ENCODE measurements at places on chromosomes 4 and X.

DNA sequence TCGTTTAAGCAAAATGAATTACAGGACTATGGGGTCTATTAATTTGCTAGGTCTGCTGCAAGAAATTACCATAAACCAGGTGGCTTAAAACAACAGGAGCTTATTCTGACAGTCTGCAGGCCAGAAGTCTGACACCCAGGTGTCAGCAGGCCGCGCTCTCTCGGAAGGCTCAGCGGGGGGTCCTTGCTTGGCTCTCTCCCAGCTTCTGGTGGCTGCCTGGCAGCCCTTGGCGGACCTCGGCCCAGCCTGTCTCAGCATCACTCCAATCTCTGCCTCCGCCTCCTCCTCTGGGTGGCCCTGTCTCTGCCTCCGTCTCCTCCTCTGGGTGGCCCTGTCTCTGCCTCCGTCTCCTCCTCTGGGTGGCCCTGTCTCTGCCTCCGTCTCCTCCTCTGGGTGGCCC lies 580.5 kb upstream of the FAT1 start:
- H3K4me3 ChIP-seq, result no peak overlapping the region
- no peaks in the 10 kb centered on the region for H3K36me3 ChIP-seq
- H3K27ac ChIP-seq, result no peak overlapping the region
- ATAC-seq, result no peak
- H3K27me3 ChIP-seq, result no peaks in the 10 kb centered on the region

GRCh38 chr4:142044271-142044670 lies 407.9 kb downstream of the IL15 start:
- H3K36me3 ChIP-seq, result no peaks in the 10 kb centered on the region
- no peak for ATAC-seq
- no peaks in the 10 kb centered on the region for H3K27me3 ChIP-seq
- no peak overlapping the region for H3K27ac ChIP-seq

DNA sequence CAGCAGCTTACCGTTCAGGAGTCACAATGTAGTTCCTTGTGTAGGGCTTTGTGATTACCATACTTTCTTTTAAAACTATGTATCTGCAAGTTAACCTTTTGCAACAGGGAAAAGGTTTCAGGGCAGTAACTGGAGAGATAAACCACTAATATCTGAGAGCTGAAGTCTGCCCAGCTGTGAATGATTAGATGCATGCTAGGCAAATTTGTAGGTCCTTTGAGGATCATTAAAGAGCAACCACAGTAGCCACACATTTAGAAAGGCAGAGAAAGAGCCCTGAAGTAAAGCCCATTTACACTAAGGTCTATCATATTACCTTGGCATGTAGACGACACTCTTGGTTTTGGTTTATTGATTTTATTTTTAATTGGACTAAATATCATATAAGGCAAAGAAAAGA lies 60.0 kb downstream of the ATP8A1 start:
- no peak for ATAC-seq
- H3K36me3 ChIP-seq, result no peaks in the 10 kb centered on the region
- H3K27me3 ChIP-seq, result no peaks in the 10 kb centered on the region
- H3K4me1 ChIP-seq, result no peaks in the 10 kb centered on the region
- H3K4me3 ChIP-seq, result no peak overlapping the region
- no peak overlapping the region for H3K27ac ChIP-seq

DNA sequence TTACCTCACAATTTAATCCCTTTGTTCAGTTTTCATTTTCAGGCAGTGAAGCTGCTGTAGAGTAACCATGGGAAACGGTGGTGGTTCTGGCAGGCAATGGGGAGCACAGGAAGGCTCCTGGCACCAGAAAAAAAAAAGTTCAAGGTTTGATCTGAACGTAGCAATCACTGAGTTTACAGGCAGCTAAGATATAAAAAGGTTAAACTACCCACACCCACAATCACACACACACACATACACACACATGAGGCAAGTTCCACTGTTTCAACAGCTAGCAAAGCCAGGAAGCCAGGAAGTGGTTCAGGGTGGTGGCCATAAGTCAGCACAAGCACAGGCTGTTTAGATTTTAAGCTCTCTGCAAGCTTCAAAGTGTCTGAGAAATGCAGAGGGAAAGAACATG lies at the start of gene SULT1B1:
Gene SULT1B1 (minus strand): TSS at position 166 of the 400 bp plus-strand sequence. CDS start 5,403 bp downstream, outside the sequence.
- no peaks in the 10 kb centered on the region for H3K36me3 ChIP-seq
- H3K27me3 ChIP-seq, result no peaks in the 10 kb centered on the region

GRCh38 chr4:158181906-158182305 lies 9.1 kb upstream of the GASK1B start:
- no peaks in the 10 kb centered on the region for H3K4me1 ChIP-seq
- no peaks in the 10 kb centered on the region for H3K36me3 ChIP-seq
- no peaks in the 10 kb centered on the region for H3K27me3 ChIP-seq
- H3K27ac ChIP-seq, result no peak overlapping the region
- H3K4me3 ChIP-seq, result no peak overlapping the region

- no peak overlapping the region for H3K27ac ChIP-seq
- H3K4me3 ChIP-seq, result no peak overlapping the region
- peaks cover 11% of the 10 kb centered on the region for H3K4me1 ChIP-seq
- H3K36me3 ChIP-seq, result no peaks in the 10 kb centered on the region
- ATAC-seq, result no peak
Measured at GRCh38 chr4:4501679-4502078, 40.2 kb downstream of the STX18 start.

DNA sequence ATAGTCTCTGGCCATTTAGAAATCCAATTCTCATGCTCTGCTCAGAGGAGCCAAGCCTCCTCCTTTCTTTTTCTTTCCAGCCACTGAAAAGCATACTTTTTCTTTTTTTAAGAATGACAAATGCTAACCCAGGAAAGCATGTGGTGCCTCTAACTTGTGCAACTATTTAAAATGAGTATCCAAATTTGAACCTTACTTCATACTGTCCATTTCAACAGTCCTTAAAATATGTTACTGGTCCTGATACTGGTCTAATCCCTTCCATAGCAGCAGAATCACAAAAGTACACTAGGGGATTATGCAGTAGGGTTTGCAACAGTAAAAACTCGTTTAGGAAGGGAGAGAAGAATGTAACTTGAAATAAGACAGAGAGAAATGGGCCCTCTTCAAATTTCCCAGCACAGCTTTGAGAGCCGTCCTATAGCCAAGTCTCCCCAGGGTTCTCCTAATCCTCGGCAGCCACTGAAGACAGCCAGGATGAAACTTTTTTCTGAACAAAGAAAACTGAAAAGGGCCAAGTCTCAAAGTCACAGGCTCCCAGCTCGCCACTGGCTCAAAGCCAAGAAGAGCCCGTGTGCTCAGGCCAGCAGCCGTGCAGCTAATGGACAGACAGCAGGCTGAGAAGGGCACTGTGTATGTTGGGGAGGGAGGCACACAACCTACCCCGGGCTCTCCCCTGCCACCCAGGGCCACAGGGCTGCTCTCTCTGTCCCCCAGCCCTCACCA lies 39.5 kb downstream of the GPC4 start:
- H3K4me3 ChIP-seq, result no peak overlapping the region
- H3K4me1 ChIP-seq, result no peaks in the 10 kb centered on the region
- peak overlapping the region; percentile 35 for H3K27ac ChIP-seq
- H3K27me3 ChIP-seq, result no peaks in the 10 kb centered on the region

DNA sequence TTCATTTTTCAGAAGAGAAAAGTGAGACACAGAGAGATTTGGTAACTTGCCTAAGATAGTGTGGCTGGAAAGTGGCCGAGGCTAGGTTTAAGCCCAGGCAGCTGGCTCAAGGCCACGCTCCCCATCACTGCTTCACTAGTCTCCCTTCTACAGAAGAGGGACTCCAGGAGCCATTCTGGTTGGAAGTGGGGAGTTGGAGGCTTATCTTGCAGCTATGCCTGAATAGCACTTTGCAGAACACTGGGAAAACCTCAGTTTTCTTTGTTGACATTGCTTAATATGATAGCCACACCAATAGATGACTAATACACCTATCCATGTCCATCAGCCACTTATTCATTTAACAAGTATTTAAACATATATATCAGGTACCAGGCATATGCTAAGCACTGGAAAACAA lies 18.5 kb downstream of the LRRC66 start:
- H3K36me3 ChIP-seq, result no peaks in the 10 kb centered on the region
- ATAC-seq, result no peak
- no peaks in the 10 kb centered on the region for H3K4me1 ChIP-seq
- no peaks in the 10 kb centered on the region for H3K27me3 ChIP-seq

GRCh38 chr4:16663732-16664131 lies 234.7 kb downstream of the LDB2 start:
- no peaks in the 10 kb centered on the region for H3K27me3 ChIP-seq
- H3K4me3 ChIP-seq, result no peak overlapping the region
- peaks cover 14% of the 10 kb centered on the region for H3K4me1 ChIP-seq
- H3K36me3 ChIP-seq, result no peaks in the 10 kb centered on the region

GRCh38 chr4:6071959-6072720 lies 53.9 kb upstream of the C4orf50 start:
- peaks cover 49% of the 10 kb centered on the region for H3K27me3 ChIP-seq
- no peak for ATAC-seq
- H3K36me3 ChIP-seq, result no peaks in the 10 kb centered on the region
- no peak overlapping the region for H3K27ac ChIP-seq

- no peaks in the 10 kb centered on the region for H3K36me3 ChIP-seq
- H3K4me3 ChIP-seq, result no peak overlapping the region
- no peak overlapping the region for H3K27ac ChIP-seq
- ATAC-seq, result no peak
Measured at GRCh38 chr4:170193496-170193895, 103.7 kb upstream of the AADAT start.

DNA sequence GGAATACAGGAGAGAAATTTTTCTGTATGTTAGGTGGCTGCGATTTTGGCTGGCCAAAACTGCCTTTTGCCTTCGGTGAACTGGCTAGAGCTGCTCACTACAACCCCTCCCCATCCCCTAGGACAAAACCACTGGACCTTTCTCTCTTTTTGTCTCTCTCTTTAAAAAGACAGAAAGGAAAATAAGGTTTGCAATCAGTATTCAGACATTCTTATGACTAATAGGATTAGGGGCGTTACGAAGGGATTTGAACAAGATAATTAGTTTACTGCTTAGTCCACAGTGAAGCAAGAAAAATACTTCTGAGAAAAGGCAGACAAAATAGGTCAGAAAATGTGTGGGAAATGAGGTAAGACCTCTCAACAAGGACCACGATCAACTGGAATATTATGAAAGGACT lies 180.4 kb downstream of the SLIT2 start:
- no peaks in the 10 kb centered on the region for H3K27me3 ChIP-seq
- peak; percentile 72 for ATAC-seq
- H3K4me1 ChIP-seq, result peaks cover 63% of the 10 kb centered on the region
- peak overlapping the region; percentile 60 for H3K27ac ChIP-seq

DNA sequence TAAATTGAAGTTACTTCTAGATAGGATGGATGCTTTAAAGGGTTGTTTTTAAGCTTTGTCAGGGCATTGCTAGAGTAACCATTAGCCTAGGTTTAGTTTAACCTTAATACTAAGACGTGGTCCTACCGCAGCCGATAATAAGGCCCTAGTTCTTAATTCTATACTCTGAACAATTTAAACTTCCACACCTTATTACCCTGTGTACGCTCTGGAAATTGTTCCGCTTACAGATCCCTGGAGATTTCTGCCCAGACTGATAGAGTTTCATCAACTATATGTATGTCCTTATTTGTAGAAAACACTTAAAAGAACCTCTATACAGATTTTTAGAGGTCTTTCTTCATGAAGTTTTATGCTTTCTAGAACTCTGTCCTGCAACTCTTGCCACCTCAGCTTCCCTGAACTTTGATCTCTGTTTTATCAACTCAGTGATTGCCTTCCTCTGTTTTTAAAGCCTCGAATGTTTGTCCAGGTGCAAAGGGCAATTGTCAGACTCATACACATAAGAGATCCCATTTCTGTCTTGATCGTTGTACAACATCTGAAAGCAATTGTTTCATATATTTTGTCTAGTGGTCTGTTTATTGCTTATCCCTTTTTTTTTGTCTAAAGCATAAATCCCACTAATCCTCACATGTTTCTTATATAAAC lies 71.1 kb upstream of the VCX start:
- H3K27ac ChIP-seq, result no peak overlapping the region
- no peak overlapping the region for H3K4me3 ChIP-seq
- no peaks in the 10 kb centered on the region for H3K36me3 ChIP-seq
- ATAC-seq, result no peak
- H3K4me1 ChIP-seq, result no peaks in the 10 kb centered on the region
- no peaks in the 10 kb centered on the region for H3K27me3 ChIP-seq

DNA sequence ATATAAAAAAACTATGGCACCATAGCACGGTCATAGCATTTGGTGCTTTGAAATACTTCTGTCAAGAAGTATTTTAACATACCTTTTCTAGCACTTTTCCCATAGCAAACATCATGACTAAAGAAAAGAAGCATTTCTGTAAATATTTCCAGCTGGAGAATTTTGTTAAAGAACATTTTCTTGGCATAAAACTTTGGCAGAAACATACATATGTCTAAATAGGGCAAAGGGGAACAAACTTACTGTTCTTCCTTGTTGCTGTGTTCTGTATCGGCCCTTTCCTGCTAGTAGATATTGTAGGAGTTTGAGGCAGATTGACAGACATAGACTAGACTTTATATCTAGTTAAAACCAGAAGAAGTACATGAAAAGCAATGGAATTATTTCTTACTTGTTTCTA lies 2368.5 kb downstream of the PCDH7 start:
- no peaks in the 10 kb centered on the region for H3K27me3 ChIP-seq
- ATAC-seq, result no peak
- H3K4me1 ChIP-seq, result no peaks in the 10 kb centered on the region
- no peak overlapping the region for H3K27ac ChIP-seq
- H3K36me3 ChIP-seq, result no peaks in the 10 kb centered on the region

DNA sequence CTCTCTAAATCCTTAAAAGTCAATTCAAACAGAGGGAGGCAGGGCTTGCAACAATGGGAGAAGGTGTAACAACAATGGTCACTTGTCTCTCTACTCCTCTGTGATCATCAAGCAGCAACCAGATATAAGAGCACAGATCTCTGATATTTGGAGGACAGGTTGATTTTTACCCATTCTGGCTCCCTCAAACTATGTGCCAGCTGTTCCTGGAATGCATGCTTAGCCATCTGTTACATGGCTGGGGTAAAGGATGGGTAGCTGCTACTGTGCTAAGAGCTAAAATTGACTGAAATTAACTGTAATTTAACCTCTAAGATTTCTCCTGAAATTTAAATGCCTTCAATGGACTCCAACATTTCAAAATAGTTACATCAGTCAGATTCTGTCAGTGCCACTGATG lies 1459.9 kb downstream of the PCDH7 start:
- ATAC-seq, result no peak
- no peaks in the 10 kb centered on the region for H3K4me1 ChIP-seq
- no peak overlapping the region for H3K4me3 ChIP-seq
- H3K36me3 ChIP-seq, result no peaks in the 10 kb centered on the region

- peaks cover 9% of the 10 kb centered on the region for H3K36me3 ChIP-seq
- no peaks in the 10 kb centered on the region for H3K27me3 ChIP-seq
- peak; percentile 52 for ATAC-seq
- peaks cover 38% of the 10 kb centered on the region for H3K4me1 ChIP-seq
Measured at GRCh38 chr4:147842573-147842972, 110.7 kb downstream of the ARHGAP10 start.

- no peaks in the 10 kb centered on the region for H3K4me1 ChIP-seq
- no peak overlapping the region for H3K27ac ChIP-seq
- no peaks in the 10 kb centered on the region for H3K27me3 ChIP-seq
- H3K36me3 ChIP-seq, result peaks cover 88% of the 10 kb centered on the region
Measured at GRCh38 chrX:1434871-1435240, 17.9 kb downstream of the ASMTL start.

- no peaks in the 10 kb centered on the region for H3K27me3 ChIP-seq
- H3K4me1 ChIP-seq, result no peaks in the 10 kb centered on the region
- ATAC-seq, result peak; percentile 30
- peak overlapping the region; percentile 90 for H3K4me3 ChIP-seq
- H3K36me3 ChIP-seq, result no peaks in the 10 kb centered on the region
Measured at GRCh38 chr4:139014371-139015268, 961 bp upstream of the NOCT start.
